ENCODE measurements at places on chromosomes 3 and 15.

GRCh38 chr15:31471731-31472430, 145.2 kb downstream of the KLF13 start:
- no peak for DNase-seq

DNA sequence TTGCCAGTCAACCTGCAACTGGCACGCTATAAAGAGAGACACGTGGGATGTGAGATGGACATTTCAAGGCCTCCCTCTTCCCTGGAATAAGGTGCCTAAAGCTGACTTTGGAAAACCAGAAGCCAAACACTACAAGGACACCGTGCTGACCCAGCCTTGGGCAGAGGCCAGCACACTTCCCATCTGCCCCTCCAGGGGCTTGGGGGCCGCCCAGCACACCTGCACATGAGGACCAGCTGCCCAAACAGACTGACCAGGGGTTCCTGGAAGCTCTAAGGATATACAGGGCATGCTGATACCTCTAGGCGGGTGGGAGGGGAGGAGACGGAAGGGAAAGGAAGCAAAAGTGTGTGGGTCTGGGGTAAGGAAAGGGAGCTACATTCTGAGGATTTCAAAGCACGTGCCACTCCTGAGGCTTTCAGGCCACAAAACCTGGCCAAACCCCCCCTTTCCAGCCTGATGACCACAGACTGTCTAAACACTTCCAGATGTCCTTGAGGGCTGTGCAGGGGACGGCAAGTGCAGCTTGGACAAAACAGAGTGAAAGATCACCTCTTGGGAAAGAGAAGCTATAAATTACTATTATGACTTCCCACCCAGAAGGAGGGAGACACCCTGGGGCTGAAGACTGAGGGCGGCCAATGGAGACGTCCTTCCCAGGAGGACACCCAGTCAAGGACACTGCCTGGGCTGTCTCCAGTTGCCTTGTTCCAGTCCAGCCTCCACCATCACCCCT, 57.9 kb downstream of the ADCY5 start:
- no peak for DNase-seq

- peak; percentile 21 for DNase-seq
Observed at GRCh38 chr3:13189639-13190377, 116.6 kb upstream of the IQSEC1 start.

- DNase-seq = no peak
Observed at GRCh38 chr3:144364737-144365136, 393.1 kb downstream of the DIPK2A start.

GRCh38 chr3:140204271-140204984, 269.4 kb downstream of the CLSTN2 start:
- DNase-seq = no peak

DNA sequence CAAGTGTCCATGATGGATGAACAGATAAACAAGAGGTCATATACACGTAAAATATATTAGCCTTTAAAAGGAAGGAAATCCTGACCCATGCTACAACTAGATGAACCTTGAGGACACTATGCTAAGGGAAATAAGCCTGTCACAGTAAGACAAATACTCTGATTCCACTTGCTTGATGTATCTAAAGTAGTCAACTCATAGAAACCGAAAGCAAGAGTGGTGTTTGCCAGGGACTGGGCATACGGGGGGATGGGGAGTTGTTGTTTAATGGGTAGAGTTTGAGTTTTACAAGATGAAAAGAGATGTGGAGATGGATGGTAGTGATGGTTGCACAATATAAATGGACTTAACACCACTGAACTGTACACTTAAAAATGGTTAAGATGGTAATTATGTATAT, 65.4 kb downstream of the C3orf70 start:
- DNase-seq = no peak

- no peak for DNase-seq
Observed at GRCh38 chr3:124839896-124840295, 47.3 kb downstream of the ITGB5 start.

DNA sequence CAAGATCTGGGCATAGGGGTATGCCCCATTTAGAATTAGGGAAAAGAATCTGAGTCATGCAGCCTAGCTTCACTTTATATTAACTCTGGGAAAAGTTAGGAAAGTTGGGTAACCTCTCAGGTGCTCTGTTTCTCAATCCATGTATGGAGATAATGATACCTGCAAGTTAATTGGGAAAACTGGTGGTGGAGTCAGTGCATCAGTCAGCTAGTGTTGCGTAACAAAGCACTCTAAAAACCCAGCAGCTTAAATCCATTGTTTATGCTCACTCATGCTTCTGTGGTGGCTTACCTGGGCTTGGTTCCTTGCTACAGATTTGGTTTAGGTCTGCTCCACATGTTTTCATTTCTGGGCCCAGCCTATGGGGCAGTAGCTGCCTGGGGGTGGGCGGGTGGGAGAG, 91.0 kb downstream of the SMAD3 start:
- no peak for DNase-seq

GRCh38 chr3:138033202-138033691, 23.3 kb downstream of the CLDN18 start:
- no peak for DNase-seq

- DNase-seq = no peak
Observed at GRCh38 chr3:159859424-159859823, 129.2 kb upstream of the IL12A start.

DNA sequence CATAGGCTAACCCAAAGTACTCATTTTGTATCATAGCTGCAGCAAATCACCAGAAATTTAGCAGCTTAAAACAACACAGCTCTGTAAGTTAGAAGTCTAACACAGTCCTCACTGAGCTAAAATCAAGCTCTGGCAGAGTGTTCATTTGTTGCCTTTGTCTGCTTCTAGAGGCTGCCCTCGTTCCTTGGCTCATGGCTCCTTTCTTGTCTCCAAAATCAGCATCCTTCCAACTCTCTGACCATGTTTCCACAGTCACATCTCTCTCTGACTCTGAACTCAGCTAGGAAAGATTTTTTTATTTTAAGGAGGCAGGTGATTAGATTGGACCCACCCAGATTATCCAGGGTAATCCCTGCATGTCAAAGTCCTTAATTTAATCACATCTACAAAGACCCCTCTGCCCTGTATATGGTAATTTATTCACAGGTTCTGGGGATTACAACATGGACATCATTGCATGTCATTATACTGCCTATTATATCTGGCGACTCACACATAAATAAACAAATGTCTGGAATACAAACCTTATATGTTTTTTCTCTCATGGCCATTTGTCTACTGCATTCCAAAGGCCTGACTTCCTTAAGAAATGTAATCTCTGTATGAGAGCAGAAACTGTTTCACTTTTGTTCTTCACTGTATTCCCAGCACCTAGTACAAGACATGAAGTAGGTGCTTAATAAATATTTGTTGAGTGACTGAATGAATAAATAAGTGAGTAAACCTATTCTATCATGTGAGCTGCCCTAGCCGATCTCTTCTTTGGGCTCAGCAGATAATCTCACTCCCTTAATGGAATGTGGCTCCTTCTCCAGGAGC, 15.1 kb upstream of the UACA start:
- DNase-seq = no peak

DNA sequence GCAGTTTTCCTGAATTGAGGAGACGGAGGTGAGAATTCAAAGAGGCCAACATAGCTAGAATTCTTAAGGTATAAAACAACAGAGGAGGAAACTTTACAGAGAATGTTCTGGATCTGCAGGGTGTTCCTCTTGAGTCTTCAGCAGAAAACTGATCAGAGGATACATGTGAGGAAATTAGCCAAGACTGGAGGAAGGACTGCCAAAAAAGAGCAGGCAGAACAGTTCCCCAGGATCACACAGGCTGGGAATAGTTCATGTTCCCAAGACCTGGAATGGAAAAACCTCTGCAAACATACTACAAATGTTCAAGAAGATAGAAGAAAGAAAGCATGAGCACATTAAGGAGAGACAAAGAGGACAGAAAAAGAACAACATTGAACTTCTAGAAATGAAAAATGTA, 7.5 kb downstream of the SLC49A4 start:
- no peak for DNase-seq

GRCh38 chr3:159923956-159924355, 64.7 kb upstream of the IL12A start:
- no peak for DNase-seq

DNA sequence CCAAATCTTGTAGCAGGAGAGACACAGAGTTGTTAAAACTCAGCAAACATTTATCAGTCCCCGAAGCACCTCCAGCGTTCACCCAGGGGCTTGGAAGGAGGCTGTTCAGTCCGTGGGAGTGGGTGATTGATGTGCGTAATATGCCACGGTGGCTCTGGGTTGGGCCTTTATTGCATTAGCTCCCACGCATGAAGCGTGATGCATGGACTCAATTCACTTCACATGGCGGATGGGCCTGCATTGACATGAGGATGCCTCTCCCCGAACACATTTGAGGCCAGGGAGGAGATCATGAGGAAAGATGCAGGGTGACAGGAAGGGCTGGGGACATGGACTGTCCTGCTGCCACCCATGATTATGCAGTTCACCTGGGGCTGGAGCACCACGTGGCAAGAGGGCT, 126.5 kb downstream of the FAM43A start:
- DNase-seq = no peak

GRCh38 chr15:66387163-66388042, 691 bp downstream of the MAP2K1 start:
- peak; percentile 81 for DNase-seq

Measured in stimulated activated naive CD4-positive, alpha-beta T cell treated with Interleukin-2 at 50 U/mL for 16 hours (primary cell).